Stimulated activated CD4-positive, alpha-beta T cell treated with anti-CD3 and anti-CD28 coated beads, Interleukin-2, amount 100 ng/mL, for 24 hours (primary cell): ENCODE measurements at places on chromosomes 1 and 21.

GRCh38 chr1:153025797-153026196, 5.2 kb upstream of the SPRR1B start:
- no peak for DNase-seq

- no peak for DNase-seq
Observed at GRCh38 chr1:76317299-76317900, 242.9 kb downstream of the ST6GALNAC3 start.

- peak; percentile 28 for DNase-seq
Observed at GRCh38 chr1:198679535-198680173, 40.8 kb downstream of the PTPRC start.

GRCh38 chr1:116544588-116545358, 26.1 kb downstream of the CD58 start:
- DNase-seq, result no peak

- DNase-seq, result no peak
Observed at GRCh38 chr1:1846386-1846918, 44.4 kb downstream of the GNB1 start.

- DNase-seq, result no peak
Observed at GRCh38 chr1:65668368-65668767, 124.3 kb upstream of the PDE4B start.
